A549 treated with RU486 at 1 μM for 4 hours (cell line): ENCODE measurements at places on chromosomes 16 and 17. TPM values are rescaled to one million over a fixed set of nuclear protein-coding genes. Genes with fewer than 3 reads are reported as not detected.

The SLC6A4 gene
- total RNA-seq, result 0.02 to 0.06 TPM (median 0.06 TPM) in 3 of 5 replicates, not detected in the others

The CMTM2 gene
- total RNA-seq, result not detected in 5 replicates

The CIITA gene
- total RNA-seq, result 0.03 to 0.08 TPM in 2 of 5 replicates, not detected in the others

The CDRT4 gene
- 0.61 to 1.5 TPM (median 0.86 TPM) in 5 replicates for total RNA-seq

The RRAD gene
- 7.4 to 17.6 TPM (median 12.5 TPM) in 5 replicates for total RNA-seq

The FBXO39 gene
- total RNA-seq, result not detected in 5 replicates

The PERCC1 gene
- total RNA-seq, result not detected in 5 replicates

The HAS3 gene
- total RNA-seq, result 38.9 to 59.6 TPM (median 52.0 TPM) in 5 replicates

The APOBR gene
- total RNA-seq, result 0.06 to 0.10 TPM (median 0.07 TPM) in 5 replicates

The SMIM36 gene
- not detected in 5 replicates for total RNA-seq

The KIAA0753 gene
- total RNA-seq, result 16.2 to 19.8 TPM (median 19.1 TPM) in 5 replicates

The METRN gene
- 63.5 to 222 TPM (median 177 TPM) in 5 replicates for total RNA-seq

The NOS2 gene
- total RNA-seq, result 0.11 to 0.19 TPM (median 0.16 TPM) in 5 replicates

The TBC1D3D gene
- total RNA-seq, result 0.11 to 0.13 TPM in 2 of 5 replicates, not detected in the others

The SCO1 gene
- total RNA-seq, result 54.8 to 60.6 TPM (median 60.0 TPM) in 5 replicates

The KRTAP4-1 gene
- 0.17 to 0.25 TPM (median 0.24 TPM) in 4 of 5 replicates, not detected in the other for total RNA-seq

The NEUROD2 gene
- total RNA-seq, result not detected in 5 replicates

The TMEM204 gene
- total RNA-seq, result not detected in 5 replicates

The CCL22 gene
- total RNA-seq, result 0.06 to 0.08 TPM (median 0.06 TPM) in 3 of 5 replicates, not detected in the others

The ABCC11 gene
- total RNA-seq, result 0.11 to 0.20 TPM (median 0.18 TPM) in 4 of 5 replicates, not detected in the other

The STUB1 gene
- total RNA-seq, result 83.4 to 138 TPM (median 123 TPM) in 5 replicates

The HS3ST6 gene
- total RNA-seq, result 1.8 to 4.2 TPM (median 3.1 TPM) in 5 replicates

The RSPRY1 gene
- 20.2 to 29.1 TPM (median 25.0 TPM) in 5 replicates for total RNA-seq
